ENCODE measurements at places on chromosomes 12 and 14.
A peak's percentile ranks its signal among the peaks of the same experiment; 100 is the strongest.

DNA sequence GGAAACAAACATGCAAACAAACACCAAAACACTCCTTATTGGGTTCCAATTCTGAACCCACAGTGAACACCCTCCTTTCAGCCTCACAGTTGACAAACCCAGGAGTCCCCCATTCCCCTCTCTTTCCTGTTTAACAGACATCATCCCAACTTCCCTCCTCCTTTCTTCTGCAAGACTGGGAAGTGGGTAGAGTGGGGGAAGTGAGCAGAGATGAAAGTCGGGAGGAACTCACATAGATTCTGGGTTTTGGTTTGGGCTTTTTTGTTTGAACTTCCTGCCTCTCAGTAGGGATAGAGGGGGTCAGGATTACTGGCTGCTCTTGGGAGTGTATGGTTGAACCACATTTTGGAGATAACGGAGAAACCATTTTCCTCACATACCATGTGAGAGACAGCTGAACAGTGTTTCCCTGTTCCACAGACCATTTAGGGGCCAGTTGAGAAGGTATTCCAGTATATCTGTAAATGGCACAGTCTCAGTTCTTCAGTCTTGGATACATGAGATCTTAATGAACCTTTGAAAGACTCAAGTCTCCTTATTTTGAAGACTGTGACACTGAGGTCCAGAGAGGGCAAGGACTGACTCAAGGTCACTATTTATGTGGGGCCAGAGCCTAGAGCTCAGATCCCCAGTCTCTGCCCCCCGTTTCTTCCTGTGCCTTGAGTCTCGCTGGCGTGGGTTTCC is 3.9 kb upstream of the GPR84 start:
- no peak for DNase-seq

DNA sequence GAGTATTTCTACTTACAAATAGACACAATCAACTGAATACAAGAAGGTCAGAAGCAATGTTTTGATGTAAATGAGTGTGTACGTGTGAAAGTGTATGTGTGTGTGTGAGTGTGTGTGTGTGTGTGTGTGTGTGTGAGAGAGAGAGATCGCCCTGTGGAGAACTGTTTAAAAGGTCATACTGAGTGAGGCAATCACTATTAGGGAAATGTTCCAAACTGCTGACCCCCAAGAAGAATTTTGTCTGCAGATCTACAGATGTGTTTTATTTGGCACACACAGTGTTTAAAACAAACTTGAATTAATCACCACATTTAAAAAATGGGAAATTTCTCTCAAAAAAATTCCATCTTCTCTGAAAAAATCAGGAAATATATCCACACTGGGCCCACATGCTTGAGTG is 1069.1 kb downstream of the SLC6A15 start:
- DNase-seq, result no peak

DNA sequence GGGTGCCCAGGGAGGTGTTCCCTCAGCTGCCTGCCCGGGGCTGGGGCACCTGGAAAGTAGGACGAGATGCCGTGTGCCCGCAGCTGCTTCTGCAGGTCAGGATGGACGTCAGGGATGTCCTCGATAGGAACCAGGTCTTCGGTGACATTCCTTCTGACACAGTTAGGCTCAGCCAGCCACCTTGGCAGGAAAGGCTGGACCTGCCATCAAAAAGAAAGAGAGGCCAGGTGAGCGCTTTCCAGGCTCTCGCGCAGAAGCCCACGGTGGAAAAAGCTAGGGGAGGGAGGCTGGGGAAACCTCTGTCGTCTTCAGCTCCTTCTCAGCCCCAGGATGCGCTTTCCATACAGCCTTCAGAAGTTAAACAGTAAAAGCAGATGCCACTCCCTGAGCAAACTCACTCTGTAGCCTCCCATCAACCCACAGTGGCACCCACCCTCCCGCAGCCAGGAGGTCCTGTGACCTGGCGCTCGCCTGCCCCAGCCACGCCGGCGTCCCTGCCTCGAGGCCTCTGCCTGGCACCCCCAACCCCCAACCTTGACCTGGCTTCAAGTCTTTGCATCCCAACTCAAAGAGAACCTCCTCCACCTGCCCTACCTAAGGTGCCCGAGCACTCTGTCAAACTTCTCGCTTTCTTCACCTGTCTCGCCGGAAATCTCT is 1.3 kb downstream of the DDX51 start:
- DNase-seq, result no peak

DNA sequence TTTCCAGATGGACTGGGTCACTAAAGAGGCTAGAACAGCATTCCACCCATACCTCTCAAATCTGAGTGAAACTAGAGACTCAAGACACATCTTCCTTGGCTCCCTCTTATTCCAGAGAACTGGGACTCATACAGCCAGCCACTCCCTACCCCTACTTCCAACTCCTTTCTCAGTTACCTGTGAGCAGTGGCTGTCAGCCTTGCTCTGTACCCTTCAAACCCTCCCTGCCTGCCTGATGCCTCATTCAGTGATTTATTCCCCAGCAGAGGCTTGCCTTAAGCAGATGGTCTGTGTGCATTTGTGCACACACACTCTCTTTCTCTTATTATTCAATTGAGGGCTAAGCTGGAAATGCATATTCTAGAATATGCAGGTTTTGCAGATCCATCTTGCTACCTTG is 14.6 kb downstream of the GPR84 start:
- no peak for DNase-seq

DNA sequence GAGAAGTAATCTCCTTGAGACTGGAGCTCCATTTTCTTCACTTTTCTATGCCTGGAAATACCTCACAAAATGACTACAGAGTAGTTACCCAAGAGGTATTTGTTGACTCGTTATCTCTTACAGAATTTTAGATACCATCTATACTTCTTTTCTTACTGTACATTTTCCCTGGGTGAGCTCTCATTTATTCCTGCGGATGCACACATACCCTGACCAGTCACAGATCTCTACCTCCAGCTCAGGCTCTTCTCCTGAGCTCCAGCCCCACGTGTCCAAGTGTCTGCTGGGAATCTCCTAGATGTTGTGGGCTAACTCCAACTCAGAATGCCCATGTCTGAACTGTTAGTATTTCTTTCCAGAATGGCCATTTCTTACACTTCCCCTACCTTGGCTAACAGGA is 403.1 kb downstream of the RAD51B start:
- no peak for DNase-seq

DNA sequence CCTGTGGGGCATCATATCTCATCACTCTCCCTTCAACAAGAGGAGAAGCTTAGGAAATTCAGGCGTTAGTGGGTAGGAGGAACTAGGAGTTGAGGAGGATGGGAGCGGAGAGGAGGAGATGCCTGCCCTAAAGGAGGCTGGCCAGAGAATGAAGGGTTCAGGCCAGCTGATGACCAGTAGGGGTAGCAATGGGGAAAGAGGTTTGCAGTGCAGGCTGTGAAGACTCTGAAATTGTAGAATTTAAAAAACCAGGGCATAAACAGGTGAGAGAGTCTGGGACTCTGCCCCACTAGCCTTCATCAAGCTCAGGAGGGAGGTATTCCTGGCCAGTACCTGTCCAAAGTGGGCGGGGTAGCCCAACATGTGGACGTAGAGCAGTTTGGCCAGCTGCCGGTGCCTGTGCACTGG is 809 bp downstream of the AP1G2 start:
- peak; percentile 76 for DNase-seq

DNA sequence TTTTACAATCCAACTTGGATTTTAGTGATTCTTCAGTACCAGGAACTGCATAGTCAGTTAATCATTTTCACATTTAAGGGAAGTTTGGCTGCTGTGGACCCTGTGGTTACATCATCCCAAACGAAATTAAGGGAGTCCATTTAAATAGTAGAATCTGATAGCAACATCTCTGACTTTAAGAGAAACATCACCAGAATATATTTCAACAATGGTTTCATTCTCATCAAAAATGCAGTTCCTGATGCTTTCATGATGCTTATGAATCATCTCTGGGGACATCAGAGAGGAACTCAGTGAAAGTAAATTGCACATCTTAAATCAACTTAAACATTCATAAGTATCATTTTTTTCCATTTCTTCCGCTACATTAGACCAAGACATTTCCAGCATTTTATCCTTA is 1170.7 kb downstream of the FSCB start:
- no peak for DNase-seq

All from body of pancreas (tissue), 4 donors.